ENCODE measurements at places on chromosomes 7 and 10.

GRCh38 chr10:11087372-11087771 lies 69.7 kb downstream of the CELF2 start:
- no peak for DNase-seq

DNA sequence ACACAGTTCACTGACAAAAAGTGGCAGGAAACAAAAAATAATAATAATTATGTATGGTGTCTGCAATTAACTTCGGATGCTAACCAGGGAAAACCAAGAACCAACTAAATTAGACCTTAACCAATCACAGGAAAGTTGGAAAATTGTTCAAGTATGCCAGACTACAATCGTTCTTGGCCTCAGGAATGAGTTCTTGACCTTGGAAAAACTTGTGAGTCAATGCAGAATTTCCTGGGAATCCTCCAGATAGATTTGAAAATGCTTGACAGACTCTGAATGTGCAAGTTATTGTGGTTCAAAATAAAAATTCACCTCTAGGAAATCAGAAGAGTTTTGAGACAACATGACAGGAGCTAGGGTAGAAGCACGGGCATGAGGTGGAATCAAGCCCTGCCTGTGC lies 171.5 kb downstream of the C7orf25 start:
- DNase-seq: no peak

GRCh38 chr10:8238986-8239385 lies 184.5 kb downstream of the GATA3 start:
- no peak for DNase-seq

GRCh38 chr7:157580324-157580723 lies 243.5 kb downstream of the DNAJB6 start:
- DNase-seq: no peak

DNA sequence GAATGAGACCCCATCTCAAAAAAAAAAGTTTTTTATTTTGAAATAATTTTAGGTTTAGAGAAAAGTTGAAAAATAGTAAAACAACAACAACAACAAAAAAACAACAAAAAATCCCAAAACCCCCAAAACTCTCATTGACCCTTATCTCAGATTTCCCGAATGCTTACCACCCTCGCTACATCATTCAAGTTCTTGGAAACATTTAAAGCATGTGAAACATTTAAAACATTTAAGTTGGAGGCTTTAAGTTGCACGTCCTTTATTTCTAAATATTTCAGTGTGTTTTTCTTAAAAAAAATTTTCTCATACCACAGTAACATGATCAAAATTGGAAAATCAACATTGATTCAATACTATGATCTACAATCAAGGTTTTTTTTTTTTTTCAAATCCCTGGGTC lies 382 bp upstream of the ARMS2 start:
- no peak for DNase-seq
